ENCODE measurements at places on chromosomes 6 and 20.

- no peak for DNase-seq
Observed at GRCh38 chr20:53019464-53019863, 47.3 kb downstream of the TSHZ2 start.

DNA sequence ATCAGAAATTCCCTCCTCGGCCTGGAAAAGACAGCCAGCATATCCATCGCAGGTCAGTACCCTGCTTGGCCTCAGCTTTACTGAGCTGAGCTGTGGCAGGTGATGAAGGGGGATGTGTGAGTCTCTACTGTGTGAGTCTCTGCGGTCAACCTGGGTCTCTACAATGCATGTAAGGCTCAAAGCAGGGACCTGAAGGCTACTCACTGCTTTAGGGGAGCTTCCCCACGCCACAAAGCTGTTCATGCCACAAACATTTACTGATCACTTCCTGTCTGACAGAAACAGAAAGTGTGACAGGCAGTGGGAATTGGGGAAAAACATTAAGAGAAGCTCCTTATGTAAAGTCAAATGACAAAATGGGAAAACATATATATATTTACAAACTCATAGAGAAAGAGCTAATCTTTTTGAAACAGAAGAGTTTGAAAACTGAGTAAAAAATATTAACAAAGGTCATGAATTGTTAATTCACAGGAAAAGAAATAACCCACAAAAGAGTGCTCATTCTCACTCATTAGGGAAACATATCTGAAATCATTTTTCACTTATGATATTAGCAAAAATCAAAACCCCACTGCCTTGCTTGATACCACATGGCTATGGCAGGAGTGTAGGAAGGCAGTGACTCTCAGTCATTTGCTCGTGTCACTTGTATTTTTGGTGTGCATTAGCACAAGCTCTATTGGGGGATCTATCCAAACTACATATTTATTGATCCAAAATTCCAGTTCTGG lies 5.8 kb downstream of the BTN3A3 start:
- DNase-seq = no peak

- no peak for DNase-seq
Observed at GRCh38 chr20:63248835-63249591, 5.2 kb downstream of the NKAIN4 start.

GRCh38 chr6:103720393-103720792 lies 1139.3 kb downstream of the HACE1 start:
- no peak for DNase-seq

- DNase-seq = no peak
Observed at GRCh38 chr6:150991487-150991886, 126.0 kb downstream of the MTHFD1L start.

DNA sequence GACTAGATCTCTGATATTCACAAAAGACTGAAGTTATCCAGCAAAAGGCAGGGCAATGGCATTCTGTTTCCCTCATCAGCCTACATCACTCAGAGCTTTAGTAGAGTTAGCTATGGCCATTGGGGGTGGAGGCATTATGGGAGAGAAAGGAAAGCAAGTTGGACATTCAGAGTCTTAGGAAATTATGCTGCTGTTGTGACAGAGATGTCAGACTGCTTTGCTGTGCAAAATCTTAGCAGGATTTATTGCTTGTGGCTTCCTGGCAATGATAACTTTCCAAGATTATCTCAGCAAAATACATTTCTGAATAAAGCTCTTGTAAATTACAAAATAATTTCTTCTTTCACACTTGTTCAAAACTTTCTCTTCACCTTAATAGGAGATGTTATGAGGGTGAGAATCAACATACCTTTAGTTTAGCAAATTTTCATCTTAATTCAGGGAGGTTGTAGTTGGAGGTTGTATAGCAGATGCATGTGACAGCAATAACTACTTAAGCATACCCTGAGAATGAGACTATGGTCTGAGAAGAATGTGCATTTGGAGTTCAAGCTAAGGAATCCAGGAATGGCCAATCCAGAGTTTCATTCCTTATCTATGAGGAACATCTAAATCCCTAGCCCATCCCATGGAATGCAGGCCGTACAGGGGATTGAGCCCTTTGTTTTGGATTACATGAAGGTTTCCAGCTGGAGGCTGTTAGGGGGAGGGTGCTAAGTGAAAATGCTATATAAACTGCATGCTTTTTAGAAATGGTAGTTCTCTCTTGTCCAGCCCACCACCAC lies 179.8 kb downstream of the HAO1 start:
- no peak for DNase-seq

GRCh38 chr6:15504581-15505350 lies 158.1 kb downstream of the DTNBP1 start:
- peak; percentile 76 for DNase-seq

- no peak for DNase-seq
Observed at GRCh38 chr6:143843677-143843999, 500 bp downstream of the LTV1 start.

DNA sequence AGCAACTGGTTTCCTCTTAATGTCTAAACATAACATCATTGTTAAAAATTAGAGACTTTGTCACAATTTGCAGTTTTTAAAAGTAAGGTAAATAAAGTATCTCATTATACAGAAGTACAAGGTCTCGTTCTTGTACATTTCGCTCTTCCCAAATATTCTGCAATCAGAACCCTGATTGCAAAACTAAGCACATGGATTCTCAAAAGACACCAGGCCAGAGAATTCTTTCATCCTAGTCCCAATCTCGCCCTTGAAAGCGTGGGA lies 355 bp upstream of the AKAP7 start:
- peak; percentile 14 for DNase-seq

DNA sequence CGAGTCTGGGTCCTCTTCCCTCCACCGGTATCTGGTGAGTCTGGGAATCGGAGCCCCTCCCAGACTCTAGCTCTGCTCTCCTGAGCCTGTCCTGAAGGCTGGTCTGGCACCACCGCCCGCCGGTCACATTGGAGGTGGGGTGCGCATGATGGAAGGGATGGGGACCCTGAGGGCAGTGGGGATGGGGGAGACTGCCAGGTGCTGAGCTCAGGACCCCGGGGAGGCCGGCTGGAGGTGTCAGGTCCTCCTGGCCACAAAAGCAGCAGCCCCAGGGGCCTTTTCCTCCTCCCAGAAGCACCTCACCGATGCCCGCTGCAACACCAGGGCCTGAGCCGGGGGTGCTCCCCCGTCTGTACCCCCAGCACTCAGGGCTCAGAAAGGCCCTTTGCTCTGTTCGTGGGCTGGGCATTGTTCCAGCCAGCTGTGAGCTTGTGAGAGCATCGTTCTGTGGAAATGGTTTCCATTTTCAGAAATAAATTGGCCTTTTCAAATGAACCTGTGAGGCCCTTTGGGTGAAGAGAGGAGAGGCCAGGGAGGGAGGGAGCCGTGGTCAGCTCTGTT lies 2.5 kb upstream of the NPBWR2 start:
- DNase-seq = no peak

- no peak for DNase-seq
Observed at GRCh38 chr6:129338683-129339082, 371.3 kb downstream of the ARHGAP18 start.

GRCh38 chr6:25732468-25733198 lies 21.9 kb upstream of the SLC17A4 start:
- no peak for DNase-seq

DNA sequence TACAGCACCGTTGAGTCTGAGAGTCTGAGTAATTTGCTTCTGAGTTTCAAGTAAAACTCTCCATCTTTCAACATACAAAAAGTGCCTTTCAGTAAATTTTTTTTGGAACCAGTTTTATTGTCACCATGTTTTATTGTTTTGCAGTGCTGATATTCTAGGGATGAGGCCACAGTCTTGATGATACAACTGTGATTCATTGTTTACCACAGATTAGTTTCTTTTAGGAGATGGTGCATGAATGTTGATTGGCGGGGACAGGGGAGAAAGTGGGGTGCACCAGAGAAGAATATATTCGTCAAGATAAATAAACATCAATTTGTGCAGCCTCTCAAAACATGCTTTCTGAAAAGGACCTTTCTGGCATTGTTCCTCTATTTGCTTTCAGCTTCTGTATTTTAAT lies 109.0 kb downstream of the MCHR2 start:
- no peak for DNase-seq

GRCh38 chr6:84415517-84415916 lies 188.1 kb upstream of the CEP162 start:
- no peak for DNase-seq

DNA sequence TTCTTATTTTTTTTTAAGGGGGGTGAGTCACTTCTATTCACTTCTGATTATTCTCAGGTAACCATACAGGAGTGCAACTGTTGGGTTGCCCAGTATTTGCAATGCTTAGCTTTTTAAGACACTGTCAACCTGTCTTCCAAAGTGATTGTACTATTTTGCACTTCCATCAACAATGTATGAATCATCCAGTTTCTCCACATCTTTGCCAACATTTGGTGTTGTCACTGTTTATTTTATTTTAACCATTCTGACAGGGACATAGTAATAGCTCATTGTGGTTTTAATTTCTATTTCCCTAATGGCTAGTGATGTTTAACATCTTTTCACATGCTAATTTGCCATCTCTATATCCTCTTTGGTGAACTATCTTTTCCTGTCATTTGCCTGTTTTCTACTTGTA lies 1.4 kb upstream of the SLC13A3 start:
- no peak for DNase-seq
